ENCODE measurements at places on chromosomes 5 and 9. TPM values are rescaled to one million over a fixed set of nuclear protein-coding genes. Genes with fewer than 3 reads are reported as not detected.

GRCh38 chr5:170216257-170216864 lies 16.4 kb upstream of the C5orf58 start:
- no peak overlapping the region for H3K27ac ChIP-seq
- no peak for DNase-seq
- no peaks in the 10 kb centered on the region for H3K36me3 ChIP-seq
- no peak overlapping the region for H3K4me3 ChIP-seq
- H3K27me3 ChIP-seq, result peaks cover 5% of the 10 kb centered on the region

DNA sequence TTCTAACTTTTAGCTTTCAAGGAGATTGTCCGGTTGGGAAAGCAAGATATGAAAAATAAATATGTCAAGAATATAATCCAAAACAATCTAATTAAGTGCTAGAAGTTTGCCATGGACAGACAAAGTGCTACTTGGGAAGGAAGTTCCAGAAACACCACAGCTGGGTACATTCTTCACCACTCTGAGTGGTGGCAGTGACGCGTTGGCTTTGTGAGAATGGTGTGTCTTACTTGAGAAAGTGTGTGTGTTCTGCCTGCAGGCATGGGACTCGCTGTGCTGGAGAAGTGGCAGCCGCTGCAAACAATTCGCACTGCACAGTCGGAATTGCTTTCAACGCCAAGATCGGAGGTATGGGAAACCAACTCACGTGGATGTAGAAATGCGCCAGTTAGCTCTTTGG lies 177.2 kb downstream of the PCSK5 start:
- H3K4me1 ChIP-seq, result no peaks in the 10 kb centered on the region
- no peak overlapping the region for H3K4me3 ChIP-seq
- H3K27me3 ChIP-seq, result no peaks in the 10 kb centered on the region
- peaks cover 3% of the 10 kb centered on the region for H3K36me3 ChIP-seq
- no peak for DNase-seq
- H3K27ac ChIP-seq, result no peak overlapping the region

GRCh38 chr5:135127439-135128240 lies 93.6 kb upstream of the PITX1 start:
- no peak for DNase-seq
- H3K4me3 ChIP-seq, result no peak overlapping the region
- no peaks in the 10 kb centered on the region for H3K36me3 ChIP-seq
- peaks cover 5% of the 10 kb centered on the region for H3K27me3 ChIP-seq
- peaks cover 5% of the 10 kb centered on the region for H3K4me1 ChIP-seq

Gene GMCL2
- not detected for total RNA-seq

- DNase-seq, result no peak
- H3K27ac ChIP-seq, result no peak overlapping the region
- H3K4me3 ChIP-seq, result no peak overlapping the region
- no peaks in the 10 kb centered on the region for H3K27me3 ChIP-seq
- H3K36me3 ChIP-seq, result no peaks in the 10 kb centered on the region
Measured at GRCh38 chr5:165723931-165724330, 2218.5 kb downstream of the MAT2B start.

- DNase-seq, result no peak
- H3K27me3 ChIP-seq, result no peaks in the 10 kb centered on the region
- no peaks in the 10 kb centered on the region for H3K4me1 ChIP-seq
- no peak overlapping the region for H3K27ac ChIP-seq
- no peaks in the 10 kb centered on the region for H3K36me3 ChIP-seq
Measured at GRCh38 chr9:101225271-101225670, 159.5 kb downstream of the BAAT start.

GRCh38 chr5:164303646-164304215 lies 798.3 kb downstream of the MAT2B start:
- H3K27ac ChIP-seq, result no peak overlapping the region
- H3K36me3 ChIP-seq, result no peaks in the 10 kb centered on the region
- H3K4me3 ChIP-seq, result no peak overlapping the region
- no peak for DNase-seq

Gene INSL4
- total RNA-seq, result not detected

Gene RIC1
- total RNA-seq, result 25.9 TPM

Gene ARHGEF37
- 1.6 TPM for total RNA-seq

- DNase-seq, result no peak
- no peaks in the 10 kb centered on the region for H3K36me3 ChIP-seq
- no peaks in the 10 kb centered on the region for H3K4me1 ChIP-seq
- H3K27ac ChIP-seq, result no peak overlapping the region
Measured at GRCh38 chr9:36284226-36284625, 26.0 kb upstream of the GNE start.

GRCh38 chr9:102253099-102253498 lies 514.7 kb upstream of the GRIN3A start:
- H3K36me3 ChIP-seq, result no peaks in the 10 kb centered on the region
- H3K4me3 ChIP-seq, result no peak overlapping the region
- H3K27ac ChIP-seq, result no peak overlapping the region
- no peaks in the 10 kb centered on the region for H3K4me1 ChIP-seq
- H3K27me3 ChIP-seq, result no peaks in the 10 kb centered on the region

DNA sequence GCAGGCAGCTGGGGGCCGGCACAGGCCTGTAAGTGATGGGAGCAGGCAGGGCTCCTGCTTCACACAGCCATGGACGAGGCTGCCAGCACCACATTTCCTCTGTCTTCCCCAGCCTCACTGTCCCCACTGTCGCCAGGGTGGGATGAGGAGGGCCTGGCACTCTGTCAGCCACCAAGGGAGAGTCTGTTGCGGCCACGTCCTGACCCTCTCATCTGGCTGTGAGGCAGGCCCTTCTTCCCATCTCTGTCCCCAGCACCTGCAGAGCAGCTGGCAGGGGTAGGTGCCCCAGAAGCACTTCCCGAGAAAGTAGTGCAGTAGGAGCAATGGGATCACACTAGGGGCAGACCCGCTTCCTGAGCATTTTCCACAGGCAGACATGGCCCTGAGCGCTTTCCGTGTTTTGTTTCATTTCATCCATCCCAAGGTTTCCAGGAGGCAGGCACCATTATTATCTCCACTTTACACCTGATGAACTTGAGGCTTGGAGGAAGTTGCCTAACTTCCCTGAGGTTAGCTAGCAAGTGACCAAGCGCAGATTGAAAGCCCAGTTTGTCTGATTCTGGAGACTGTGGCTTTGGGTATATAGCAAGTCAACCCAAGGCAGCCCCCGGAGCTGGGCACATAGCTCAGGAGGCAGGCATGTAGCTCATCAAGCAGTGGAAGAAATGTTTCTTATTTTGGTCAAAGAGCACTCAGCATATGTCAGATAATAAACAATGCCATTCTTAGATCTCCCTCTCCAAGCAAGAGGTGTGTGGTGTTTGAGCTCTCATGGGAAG lies 202.4 kb downstream of the DAB2IP start:
- no peak overlapping the region for H3K4me3 ChIP-seq
- no peaks in the 10 kb centered on the region for H3K4me1 ChIP-seq
- peaks cover 3% of the 10 kb centered on the region for H3K36me3 ChIP-seq
- H3K27me3 ChIP-seq, result no peaks in the 10 kb centered on the region
- H3K27ac ChIP-seq, result no peak overlapping the region
- no peak for DNase-seq

- peak; percentile 30 for DNase-seq
- H3K36me3 ChIP-seq, result peaks cover 6% of the 10 kb centered on the region
- H3K27ac ChIP-seq, result peak overlapping the region; percentile 68
- peak overlapping the region; percentile 3 for H3K4me3 ChIP-seq
- H3K4me1 ChIP-seq, result peaks cover 86% of the 10 kb centered on the region
Measured at GRCh38 chr5:80231243-80231642, 24.6 kb downstream of the SERINC5 start.

DNA sequence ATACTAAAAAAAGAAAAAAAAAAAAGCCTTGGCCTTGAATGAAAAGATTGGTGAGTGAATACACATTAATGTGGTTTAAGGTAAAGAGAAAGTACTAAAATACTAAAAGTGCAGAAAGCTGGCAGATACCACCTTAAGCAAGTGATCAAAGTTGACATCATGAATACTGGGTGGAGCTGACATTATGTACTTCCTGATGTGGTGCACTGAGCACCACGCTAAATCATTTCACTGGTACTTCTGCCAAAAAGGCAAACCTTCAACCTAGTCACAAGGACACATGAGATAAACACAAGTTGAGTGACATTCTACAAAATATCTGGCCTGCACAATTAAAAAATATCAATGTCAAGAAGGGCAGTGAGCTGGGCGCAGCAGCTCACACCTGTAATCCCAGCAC lies 33.8 kb upstream of the PANK3 start:
- no peaks in the 10 kb centered on the region for H3K36me3 ChIP-seq
- H3K4me3 ChIP-seq, result peak overlapping the region; percentile 19

GRCh38 chr5:101404531-101404930 lies 501.4 kb upstream of the ST8SIA4 start:
- H3K4me1 ChIP-seq, result no peaks in the 10 kb centered on the region
- H3K36me3 ChIP-seq, result no peaks in the 10 kb centered on the region
- no peaks in the 10 kb centered on the region for H3K27me3 ChIP-seq

- peaks cover 63% of the 10 kb centered on the region for H3K4me1 ChIP-seq
- peak overlapping the region; percentile 99 for H3K4me3 ChIP-seq
- H3K27me3 ChIP-seq, result no peaks in the 10 kb centered on the region
- peaks cover 2% of the 10 kb centered on the region for H3K36me3 ChIP-seq
- peak; percentile 26 for DNase-seq
- H3K27ac ChIP-seq, result peak overlapping the region; percentile 100
Measured at GRCh38 chr5:43041110-43041668, 1.1 kb upstream of the ANXA2R start.

DNA sequence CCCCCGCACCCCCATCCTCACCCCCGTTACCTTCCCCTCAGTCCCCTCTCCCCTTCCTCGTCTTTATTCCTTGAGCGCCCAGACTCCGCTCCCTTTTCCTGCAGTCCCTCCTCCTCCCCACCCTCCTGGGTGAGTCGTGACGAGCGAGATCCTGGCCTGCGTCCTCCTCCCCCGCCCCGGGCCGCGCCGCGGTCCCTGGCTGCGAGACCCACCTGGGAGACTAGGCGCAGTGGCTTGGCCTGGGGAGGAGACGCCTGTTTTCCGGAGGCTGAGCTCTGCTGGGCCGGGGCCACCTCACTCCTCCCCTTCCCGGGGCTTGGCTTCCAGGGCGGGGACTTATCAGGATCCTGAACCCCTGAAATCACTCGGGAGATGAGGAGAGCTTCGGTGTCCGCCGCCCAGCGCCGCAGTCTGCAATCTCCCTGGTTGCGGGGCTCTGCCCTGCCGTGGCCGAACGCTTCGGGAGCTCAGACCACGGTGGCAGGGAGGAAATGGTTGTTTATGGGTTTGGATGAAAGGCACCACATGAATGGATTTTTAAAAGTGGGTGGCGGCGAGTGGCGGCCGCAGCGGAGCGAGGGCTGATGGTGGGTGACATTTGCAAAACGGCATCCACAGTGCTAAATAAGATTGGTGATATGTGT lies 984 bp downstream of the STXBP1 start:
- peaks cover 26% of the 10 kb centered on the region for H3K4me1 ChIP-seq
- no peak overlapping the region for H3K27ac ChIP-seq
- H3K36me3 ChIP-seq, result no peaks in the 10 kb centered on the region
- peak overlapping the region; percentile 87 for H3K4me3 ChIP-seq

DNA sequence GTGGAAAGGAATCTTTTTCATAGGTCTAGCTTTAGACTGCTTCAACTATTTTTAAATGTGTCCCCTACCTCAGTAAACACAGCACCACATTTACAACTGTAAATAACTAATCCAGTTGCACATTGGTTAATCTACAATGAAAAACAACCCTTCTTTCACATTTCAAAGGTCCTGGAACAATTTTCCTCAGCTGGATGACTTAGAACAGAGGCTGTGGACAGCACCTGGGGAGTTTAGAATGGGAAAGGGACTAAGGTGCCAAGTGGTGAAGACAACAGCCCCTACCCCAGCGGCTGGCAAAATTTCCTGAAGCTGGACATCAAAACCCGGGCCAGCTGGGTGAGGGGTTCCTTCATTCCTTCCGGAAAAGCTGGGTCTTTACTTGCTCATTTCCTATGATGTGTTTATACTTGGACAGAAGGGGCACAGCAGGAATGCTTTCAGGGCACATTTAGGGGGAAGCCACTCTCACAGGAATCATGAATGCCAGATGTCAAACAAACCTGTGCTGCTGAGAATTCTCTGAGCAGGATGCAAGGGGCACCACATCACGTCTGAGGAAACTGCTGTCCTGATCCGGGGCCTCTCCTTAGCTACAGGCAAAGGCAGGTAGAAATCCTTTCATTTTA lies 158.3 kb downstream of the NR2F1-AS1 start:
- H3K4me1 ChIP-seq, result no peaks in the 10 kb centered on the region
- no peak for DNase-seq
- H3K27me3 ChIP-seq, result no peaks in the 10 kb centered on the region
- no peak overlapping the region for H3K27ac ChIP-seq

- no peak overlapping the region for H3K4me3 ChIP-seq
- H3K27ac ChIP-seq, result no peak overlapping the region
- H3K36me3 ChIP-seq, result peaks cover 29% of the 10 kb centered on the region
- no peaks in the 10 kb centered on the region for H3K4me1 ChIP-seq
- DNase-seq, result no peak
Measured at GRCh38 chr9:105735366-105735765, 41.0 kb downstream of the TMEM38B start.

Gene MRPL50
- total RNA-seq, result 11.8 TPM

DNA sequence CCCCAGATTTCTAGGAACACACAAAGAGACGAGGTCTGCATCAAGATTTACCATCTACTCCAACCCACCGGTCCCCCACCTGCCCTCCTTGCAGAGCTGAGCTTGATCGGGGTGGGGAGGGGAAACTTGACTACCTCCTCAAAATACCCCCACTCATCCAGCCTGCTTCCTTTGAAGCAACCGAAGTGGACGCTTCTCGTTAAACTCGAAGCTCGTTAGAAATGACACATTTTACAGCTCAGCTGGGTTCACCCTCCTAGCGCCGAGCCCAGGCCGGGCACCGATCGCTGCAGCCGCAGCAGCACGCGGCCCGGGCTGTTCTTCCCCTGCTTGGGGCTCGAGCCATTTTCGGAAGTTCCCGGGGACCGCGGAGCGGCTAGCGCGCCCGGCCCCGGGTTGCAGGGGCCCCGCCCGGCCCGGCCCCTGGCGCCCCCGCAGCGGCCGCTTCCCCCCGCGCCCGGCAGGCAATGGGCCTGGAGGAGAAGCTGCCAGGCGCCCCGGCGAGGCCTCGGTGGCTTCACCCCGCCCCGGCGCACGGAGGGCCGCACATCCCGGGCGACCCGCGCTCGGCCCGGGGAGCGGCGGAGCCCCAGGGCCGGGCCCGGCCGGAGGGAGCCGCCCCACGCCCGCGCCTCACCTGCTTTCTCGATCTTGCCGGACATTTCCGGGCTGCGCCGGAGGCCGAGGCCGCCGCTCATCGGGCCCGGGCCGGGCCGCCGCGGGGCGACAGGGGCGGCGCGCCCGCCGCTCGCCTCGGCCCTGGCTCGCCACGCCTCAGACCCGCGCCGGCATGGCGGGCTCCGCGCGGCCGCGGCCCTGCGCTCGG lies 530 bp downstream of the RAPGEF1 start:
- peak overlapping the region; percentile 94 for H3K4me3 ChIP-seq
- peaks cover 66% of the 10 kb centered on the region for H3K4me1 ChIP-seq
- DNase-seq, result peak; percentile 69

Gene GLDC
- 1.2 TPM for total RNA-seq

- no peak overlapping the region for H3K4me3 ChIP-seq
- no peaks in the 10 kb centered on the region for H3K4me1 ChIP-seq
- H3K27ac ChIP-seq, result no peak overlapping the region
- H3K27me3 ChIP-seq, result peaks cover 25% of the 10 kb centered on the region
Measured at GRCh38 chr5:11164531-11165294, 403.7 kb upstream of the DAP start.

Gene CBY3
- not detected for total RNA-seq

GRCh38 chr5:154181161-154181560 lies 9.4 kb upstream of the GALNT10 start:
- no peaks in the 10 kb centered on the region for H3K4me1 ChIP-seq
- no peak for DNase-seq
- peaks cover 12% of the 10 kb centered on the region for H3K27me3 ChIP-seq
- no peak overlapping the region for H3K4me3 ChIP-seq
- H3K27ac ChIP-seq, result no peak overlapping the region
